ENCODE measurements at places on chromosomes 6 and 20.
A peak's percentile ranks its signal among the peaks of the same experiment; 100 is the strongest.

DNA sequence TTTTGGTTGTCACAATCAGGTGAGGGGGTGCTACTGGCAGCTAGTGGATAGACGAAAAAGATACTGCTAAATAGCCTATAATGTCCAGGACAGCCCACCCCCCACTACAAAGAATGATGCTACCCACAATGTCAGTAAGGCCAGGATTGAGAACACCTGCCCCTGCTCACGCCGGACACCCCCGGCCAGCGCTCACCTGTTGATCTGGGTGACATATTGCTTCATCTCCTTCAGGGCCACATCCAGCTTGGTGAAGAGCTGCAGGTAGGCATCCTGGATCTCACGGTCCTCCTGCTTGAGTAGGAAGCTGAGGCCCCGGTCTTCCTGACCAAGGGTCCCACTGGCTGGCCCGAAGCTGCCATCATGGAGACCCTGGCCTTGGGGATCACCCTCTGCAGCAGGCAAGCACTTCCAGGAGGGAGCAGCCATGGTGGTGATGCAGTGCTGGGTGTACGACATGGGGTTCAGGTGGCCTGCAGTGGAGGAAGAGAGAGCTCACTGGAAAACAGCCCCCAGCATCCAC, 178.6 kb downstream of the PREX1 start:
- no peak for DNase-seq

- DNase-seq, result no peak
Measured at GRCh38 chr20:2132461-2132901, 30.9 kb downstream of the STK35 start.

DNA sequence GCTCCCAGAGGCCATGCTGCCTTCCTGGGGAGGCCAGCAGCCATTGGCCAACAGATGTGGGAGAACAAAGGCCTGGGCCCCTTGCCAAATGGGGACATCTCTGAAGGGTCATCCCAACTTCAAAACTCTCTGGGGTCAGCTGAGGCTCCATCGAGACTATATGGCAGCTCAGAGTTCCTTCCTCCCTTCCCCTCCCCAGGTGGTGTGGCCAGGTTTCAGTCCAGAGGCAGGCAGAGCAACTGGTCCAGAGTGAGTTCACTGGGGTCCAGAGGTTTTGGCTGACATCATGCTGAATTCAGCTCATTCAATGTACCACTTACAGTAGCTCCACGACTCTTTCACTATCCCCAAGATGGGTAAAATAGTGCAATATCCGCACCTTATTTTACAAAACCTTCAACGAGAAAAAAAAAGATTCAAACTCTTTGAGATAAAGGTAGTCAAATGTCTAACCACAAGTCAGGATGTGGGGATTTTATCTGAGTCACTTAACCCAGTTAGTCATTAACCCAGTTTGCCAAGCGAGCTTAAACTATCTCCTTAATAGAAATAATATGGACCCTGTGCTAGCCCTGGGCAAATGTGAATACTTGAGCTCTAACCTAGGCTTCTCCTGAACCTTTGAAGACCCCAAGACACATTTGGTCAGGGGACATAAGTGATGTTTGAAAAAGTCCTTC, 108.4 kb upstream of the PLEKHG1 start:
- DNase-seq, result peak; percentile 34

GRCh38 chr20:5871459-5872410, 78.6 kb downstream of the TRMT6 start:
- DNase-seq, result no peak

DNA sequence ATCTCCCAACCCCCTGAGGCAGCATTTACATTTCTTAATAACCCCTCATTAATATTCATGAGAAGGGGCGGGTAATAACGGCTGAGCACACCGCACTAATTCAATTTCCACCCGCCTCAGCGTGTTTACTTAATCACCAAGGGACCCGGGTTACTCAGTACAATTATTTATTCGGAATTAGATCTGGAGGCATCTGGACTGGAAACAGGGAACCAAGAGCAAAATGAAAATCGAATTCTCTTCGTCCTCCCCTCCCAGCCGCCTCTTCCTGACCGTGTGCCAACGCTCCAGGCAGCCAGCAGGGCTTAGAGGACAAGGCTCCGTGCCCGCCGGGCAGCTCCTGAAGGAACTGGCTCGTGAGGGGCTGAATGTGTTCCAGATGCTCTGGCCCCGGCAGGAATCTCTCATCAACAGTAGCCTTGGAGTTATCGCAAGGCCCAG, 23.5 kb upstream of the CTNNBL1 start:
- DNase-seq, result no peak

GRCh38 chr6:106431972-106432371, 71.5 kb downstream of the CRYBG1 start:
- no peak for DNase-seq
